Activated T-cell treated with anti-CD3 and anti-CD28 coated beads, Interleukin-2, amount 50 U/mL, for 72 hours (primary cell): ENCODE measurements at places on chromosomes 13 and 19. TPM values are rescaled to one million over a fixed set of nuclear protein-coding genes. Genes with fewer than 3 reads are reported as not detected.

GRCh38 chr13:85985797-85986196 lies 186.6 kb upstream of the SLITRK6 start:
- H3K27ac ChIP-seq: no peak overlapping the region
- no peak overlapping the region for H3K4me3 ChIP-seq
- no peaks in the 10 kb centered on the region for H3K4me1 ChIP-seq
- no peaks in the 10 kb centered on the region for H3K27me3 ChIP-seq
- no peaks in the 10 kb centered on the region for H3K36me3 ChIP-seq
- no peak for DNase-seq

DNA sequence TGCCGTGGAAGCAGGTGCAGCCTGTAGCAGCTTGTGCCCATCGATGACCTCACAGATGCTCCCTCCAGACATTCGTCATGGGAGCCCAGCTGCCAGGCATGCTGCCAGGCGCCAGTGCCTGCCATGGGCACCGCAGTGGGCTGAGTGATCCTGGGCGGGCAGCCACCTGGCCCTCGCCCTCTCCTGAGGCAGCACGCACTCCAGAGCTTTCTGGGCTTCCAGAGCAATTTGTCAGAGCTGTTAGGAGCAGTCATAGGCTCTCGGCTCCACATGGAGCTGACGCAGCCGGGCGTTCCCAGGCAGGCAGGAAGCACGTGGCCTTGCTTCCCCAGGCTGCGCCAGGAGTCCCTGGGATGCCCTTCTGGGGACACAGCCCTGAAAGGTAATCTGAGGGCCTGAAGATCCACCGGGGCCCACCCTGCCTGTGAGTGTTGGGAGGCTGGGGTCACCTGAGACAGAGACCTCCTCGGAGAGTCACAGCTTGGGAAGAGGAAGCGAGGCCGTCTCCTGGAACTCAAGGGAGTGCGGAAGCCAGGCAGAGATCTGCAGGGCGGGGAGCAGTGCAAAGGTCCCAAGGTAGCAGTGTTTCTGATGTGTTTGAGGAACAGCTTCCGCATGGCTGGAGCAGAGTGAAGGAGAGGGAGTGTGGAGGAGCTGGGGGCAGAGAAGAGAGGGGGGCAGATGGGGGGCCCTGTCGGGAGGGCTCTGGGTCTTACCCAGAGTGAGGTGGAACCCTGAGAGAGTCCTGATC lies 50.6 kb downstream of the DPF1 start:
- H3K27me3 ChIP-seq: no peaks in the 10 kb centered on the region
- no peak overlapping the region for H3K4me3 ChIP-seq
- no peaks in the 10 kb centered on the region for H3K36me3 ChIP-seq

The LILRB1 gene
- 3.6 TPM for total RNA-seq

- no peak overlapping the region for H3K4me3 ChIP-seq
- no peak overlapping the region for H3K27ac ChIP-seq
- H3K27me3 ChIP-seq: peaks cover 13% of the 10 kb centered on the region
- H3K36me3 ChIP-seq: no peaks in the 10 kb centered on the region
Measured at GRCh38 chr13:20940083-20940482, 37.5 kb upstream of the XPO4 start.

GRCh38 chr19:2774083-2774679 lies 8.9 kb downstream of the SGTA start:
- peaks cover 6% of the 10 kb centered on the region for H3K36me3 ChIP-seq
- no peak overlapping the region for H3K27ac ChIP-seq
- H3K4me3 ChIP-seq: no peak overlapping the region
- H3K27me3 ChIP-seq: no peaks in the 10 kb centered on the region
- DNase-seq: no peak

- H3K27me3 ChIP-seq: no peaks in the 10 kb centered on the region
- H3K4me3 ChIP-seq: no peak overlapping the region
- DNase-seq: no peak
- H3K27ac ChIP-seq: no peak overlapping the region
- no peaks in the 10 kb centered on the region for H3K4me1 ChIP-seq
- H3K36me3 ChIP-seq: peaks cover 23% of the 10 kb centered on the region
Measured at GRCh38 chr19:11652492-11652891, 55.2 kb downstream of the ZNF627 start.

GRCh38 chr13:33678906-33679657 lies 138.9 kb upstream of the RFC3 start:
- H3K4me1 ChIP-seq: peaks cover 49% of the 10 kb centered on the region
- peak; percentile 85 for DNase-seq
- peak overlapping the region; percentile 97 for H3K27ac ChIP-seq
- H3K27me3 ChIP-seq: peaks cover 12% of the 10 kb centered on the region
- H3K36me3 ChIP-seq: peaks cover 5% of the 10 kb centered on the region
- peak overlapping the region; percentile 82 for H3K4me3 ChIP-seq

DNA sequence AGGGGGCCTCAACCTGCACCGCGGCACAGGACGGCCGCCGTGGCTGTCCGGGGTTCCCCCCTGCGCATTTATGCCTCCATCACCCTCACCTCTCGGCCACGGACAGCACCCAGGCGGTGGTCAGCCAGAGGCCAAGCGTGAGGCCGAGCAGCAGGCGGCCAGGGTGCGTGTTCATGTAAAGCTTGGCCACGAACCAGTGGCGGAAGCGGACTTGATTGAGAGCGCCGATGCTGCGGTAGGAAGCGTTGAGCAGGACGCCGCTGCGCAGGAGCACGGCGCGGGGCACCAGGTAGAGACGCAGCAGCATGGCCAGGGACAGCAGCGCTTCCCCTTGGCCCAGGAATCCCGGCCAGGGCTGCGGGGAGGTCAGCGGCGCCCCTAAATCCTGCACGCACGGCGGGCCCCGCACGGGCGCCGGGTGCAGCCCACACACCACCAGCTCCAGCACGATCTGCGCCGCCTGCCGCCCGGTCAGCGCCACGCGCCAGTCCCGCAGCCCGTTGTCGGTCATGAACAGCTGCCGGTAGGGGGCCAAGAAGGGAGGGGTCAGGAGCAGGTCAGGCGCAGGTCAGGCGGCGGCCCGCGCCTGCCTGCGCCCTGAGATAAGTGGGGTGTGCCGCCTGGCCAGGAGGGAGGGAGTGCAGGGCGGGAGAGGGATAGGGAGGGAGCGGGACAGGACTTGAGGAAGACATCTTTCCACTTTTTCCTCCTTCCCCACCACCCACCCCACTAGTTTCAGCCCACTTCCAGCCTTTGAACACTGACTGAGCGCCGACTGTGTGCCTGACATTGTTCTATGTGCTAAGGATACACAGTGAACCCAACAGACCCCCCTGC lies 6.5 kb downstream of the KCNN4 start:
- no peak for DNase-seq
- H3K36me3 ChIP-seq: peaks cover 11% of the 10 kb centered on the region
- H3K4me1 ChIP-seq: peaks cover 53% of the 10 kb centered on the region
- H3K27ac ChIP-seq: no peak overlapping the region
- no peaks in the 10 kb centered on the region for H3K27me3 ChIP-seq

DNA sequence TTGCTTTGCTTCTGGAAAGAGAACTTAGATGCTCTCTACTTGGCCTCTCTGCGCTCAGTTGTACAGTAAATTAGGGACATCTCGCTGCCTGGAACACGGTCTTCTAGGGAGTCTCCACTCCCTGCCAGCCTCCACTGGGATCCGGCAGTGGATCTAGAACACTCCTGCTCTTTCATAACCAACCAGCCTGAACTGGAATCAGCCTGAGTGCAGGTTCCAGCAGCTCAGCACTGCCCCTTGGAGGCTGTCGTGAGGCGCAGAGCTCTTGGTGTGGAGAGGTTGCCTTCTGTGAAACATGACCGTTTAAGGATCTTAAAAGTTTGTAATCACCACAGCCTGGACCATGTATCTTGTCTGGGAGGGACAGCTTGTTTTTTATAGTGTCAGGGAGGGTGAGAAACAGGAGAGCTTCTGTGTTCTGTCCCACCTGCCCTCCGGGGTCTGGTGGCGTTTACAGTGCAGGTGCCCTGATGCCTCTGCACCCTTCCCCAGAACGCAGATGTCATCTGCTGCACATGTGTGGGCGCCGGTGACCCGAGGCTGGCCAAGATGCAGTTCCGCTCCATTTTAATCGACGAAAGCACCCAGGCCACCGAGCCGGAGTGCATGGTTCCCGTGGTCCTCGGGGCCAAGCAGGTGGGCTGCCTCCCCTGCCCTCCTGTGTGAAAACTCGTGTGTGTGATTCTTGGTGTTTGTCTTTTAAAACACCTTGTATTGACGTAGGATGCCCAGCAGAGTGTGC lies 24.8 kb downstream of the UPF1 start:
- peaks cover 2% of the 10 kb centered on the region for H3K36me3 ChIP-seq
- H3K4me3 ChIP-seq: no peak overlapping the region
- no peak for DNase-seq
- H3K4me1 ChIP-seq: no peaks in the 10 kb centered on the region

GRCh38 chr13:45280751-45281634 lies 60.0 kb downstream of the TPT1 start:
- no peaks in the 10 kb centered on the region for H3K27me3 ChIP-seq
- DNase-seq: peak; percentile 65
- no peak overlapping the region for H3K4me3 ChIP-seq
- peaks cover 5% of the 10 kb centered on the region for H3K4me1 ChIP-seq

- no peak overlapping the region for H3K27ac ChIP-seq
- no peaks in the 10 kb centered on the region for H3K36me3 ChIP-seq
- H3K27me3 ChIP-seq: no peaks in the 10 kb centered on the region
Measured at GRCh38 chr19:12567951-12568350, 16.7 kb upstream of the ZNF564 start.

The POU4F1 gene
- 0.44 TPM for total RNA-seq

DNA sequence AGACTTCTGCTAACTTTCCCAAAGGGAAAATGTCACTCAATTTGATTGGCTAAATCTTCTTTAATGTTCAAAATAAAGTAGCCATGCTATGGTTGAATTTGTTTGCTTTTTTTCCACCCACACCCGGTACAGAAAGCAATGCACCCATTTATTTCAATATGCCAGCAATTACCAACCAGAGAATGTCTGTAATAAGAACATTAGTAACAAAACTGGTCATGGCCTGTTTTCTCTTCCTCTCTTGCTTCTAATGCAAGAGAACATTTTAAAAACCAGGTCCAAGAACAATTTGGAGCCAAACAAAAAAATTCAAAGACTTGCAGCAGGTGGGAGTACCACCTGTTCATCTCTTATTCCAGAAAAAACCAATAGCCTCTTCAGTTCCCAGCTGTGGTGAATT lies 1108.8 kb upstream of the PCDH20 start:
- H3K4me3 ChIP-seq: no peak overlapping the region
- peaks cover 2% of the 10 kb centered on the region for H3K36me3 ChIP-seq

The ZNF793 gene
- 4.5 TPM for total RNA-seq

GRCh38 chr13:42272115-42272803 lies at the start of gene AKAP11:
Gene AKAP11, plus strand, starts transcription at chr13:42272152. Its CDS starts 14,197 bp downstream, at chr13:42286349.
- peak within 1 kb of the TSS; percentile 96 for H3K4me3 ChIP-seq
- H3K27ac ChIP-seq: peak within 1 kb of the TSS; percentile 93
- peaks cover 13% of the 10 kb centered on the region for H3K36me3 ChIP-seq
- no peaks in the 10 kb centered on the region for H3K27me3 ChIP-seq
- peaks cover 45% of the 10 kb centered on the region for H3K4me1 ChIP-seq
- peak; percentile 64 for DNase-seq

DNA sequence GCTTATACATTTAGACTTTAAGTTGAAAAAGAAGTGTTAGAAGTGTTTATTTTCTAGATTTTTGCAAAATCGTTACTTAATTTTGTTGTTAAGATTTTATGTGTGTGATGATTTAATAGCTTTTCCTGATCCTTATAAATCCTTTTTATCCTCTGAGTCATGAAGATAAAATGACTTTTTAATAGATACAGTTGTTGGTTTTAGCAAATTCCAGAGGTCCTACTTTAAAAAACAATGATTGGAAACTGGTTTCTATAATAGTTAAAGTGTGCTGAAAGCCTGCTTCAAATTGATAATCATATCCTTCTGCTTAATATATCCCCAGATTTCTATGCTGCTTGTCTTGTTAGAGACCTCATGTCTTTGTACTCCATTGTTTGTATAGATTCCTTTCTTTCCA lies 39.0 kb downstream of the RNASEH2B start:
- H3K36me3 ChIP-seq: peaks cover 2% of the 10 kb centered on the region
- H3K27ac ChIP-seq: no peak overlapping the region
- no peak overlapping the region for H3K4me3 ChIP-seq
- H3K4me1 ChIP-seq: no peaks in the 10 kb centered on the region
- no peak for DNase-seq
- no peaks in the 10 kb centered on the region for H3K27me3 ChIP-seq

DNA sequence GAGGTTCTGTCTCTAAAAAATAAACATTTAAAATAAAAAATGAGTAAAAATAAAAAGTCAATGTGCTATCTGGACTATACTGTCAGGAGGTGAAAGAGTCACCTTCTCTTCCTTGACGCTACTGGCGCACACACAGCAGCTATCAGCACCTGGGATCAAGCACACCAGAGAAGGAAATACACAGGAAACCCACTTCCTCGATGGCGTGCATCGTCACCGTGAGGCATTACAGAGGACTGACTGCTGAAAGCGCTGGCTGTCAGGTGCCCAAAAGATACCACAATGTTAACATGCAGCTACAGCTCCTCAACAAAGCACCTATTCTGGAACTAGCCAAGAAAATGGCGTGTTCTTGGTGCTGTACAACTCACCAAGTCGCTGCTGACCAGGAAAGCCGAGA lies 6.1 kb downstream of the SLC35E1 start:
- H3K36me3 ChIP-seq: peaks cover 18% of the 10 kb centered on the region
- DNase-seq: peak; percentile 62
- H3K27me3 ChIP-seq: no peaks in the 10 kb centered on the region
- H3K4me1 ChIP-seq: peaks cover 40% of the 10 kb centered on the region

GRCh38 chr13:104571161-104571892 lies 1505.1 kb upstream of the SLC10A2 start:
- H3K36me3 ChIP-seq: no peaks in the 10 kb centered on the region
- no peak overlapping the region for H3K27ac ChIP-seq
- no peak overlapping the region for H3K4me3 ChIP-seq
- no peaks in the 10 kb centered on the region for H3K4me1 ChIP-seq
- no peak for DNase-seq

The NOVA2 gene
- total RNA-seq: 0.38 TPM

- no peak overlapping the region for H3K4me3 ChIP-seq
- no peaks in the 10 kb centered on the region for H3K27me3 ChIP-seq
- H3K27ac ChIP-seq: no peak overlapping the region
- peaks cover 28% of the 10 kb centered on the region for H3K4me1 ChIP-seq
Measured at GRCh38 chr13:43021926-43022670, 1.3 kb upstream of the DNAJC15 start.

The TJP3 gene
- 1.7 TPM for total RNA-seq

The CABP5 gene
- not detected for total RNA-seq

The KLF16 gene
- 26.4 TPM for total RNA-seq

DNA sequence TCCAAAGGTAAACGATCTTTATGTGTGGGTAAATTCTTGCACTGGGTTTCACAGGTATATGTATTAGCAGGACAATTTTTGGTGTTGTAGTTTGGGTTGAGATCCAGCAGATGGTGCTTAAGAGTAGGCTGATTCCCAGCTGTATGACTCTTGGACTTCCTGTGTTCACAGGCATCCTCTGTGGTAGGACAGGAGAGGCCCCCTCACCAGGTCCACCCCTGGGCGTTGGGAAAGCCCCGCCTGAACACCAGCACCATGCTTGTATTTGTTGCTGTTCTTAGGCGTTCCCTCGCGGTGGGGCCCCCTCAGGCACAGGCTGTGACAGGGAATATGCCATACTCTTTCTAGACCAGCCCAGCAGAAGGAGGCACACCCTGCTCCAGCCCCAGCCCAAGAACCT lies 49.5 kb upstream of the PCDH17 start:
- H3K4me3 ChIP-seq: no peak overlapping the region
- no peak overlapping the region for H3K27ac ChIP-seq
- no peaks in the 10 kb centered on the region for H3K36me3 ChIP-seq
- H3K4me1 ChIP-seq: no peaks in the 10 kb centered on the region
- no peak for DNase-seq
